ENCODE measurements at places on chromosomes 4 and X.

DNA sequence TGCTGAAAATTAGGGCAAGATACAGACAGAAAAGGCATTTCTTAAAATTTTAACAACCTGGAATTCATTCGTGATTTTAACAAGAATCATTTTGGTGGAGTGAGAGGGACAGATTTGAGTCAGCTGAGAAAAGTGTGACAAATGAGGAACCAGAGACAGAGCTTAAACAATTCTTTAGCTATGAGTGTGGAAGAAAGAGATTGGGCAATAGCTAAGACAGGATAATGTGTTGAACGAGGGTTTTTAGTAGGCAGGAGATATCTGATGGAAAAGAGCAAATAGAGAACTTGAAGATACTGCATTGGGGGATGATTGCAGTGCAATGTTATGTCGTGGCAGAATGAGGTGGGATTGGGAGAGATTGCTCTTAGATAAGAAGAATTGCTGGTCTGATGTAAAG lies 164.2 kb upstream of the SPRY1 start:
- no peak for DNase-seq

GRCh38 chr4:139453041-139453370 lies 915 bp upstream of the RAB33B start:
- no peak for DNase-seq

- DNase-seq, result no peak
Measured at GRCh38 chrX:150567645-150568319, 639 bp upstream of the MTM1 start.

DNA sequence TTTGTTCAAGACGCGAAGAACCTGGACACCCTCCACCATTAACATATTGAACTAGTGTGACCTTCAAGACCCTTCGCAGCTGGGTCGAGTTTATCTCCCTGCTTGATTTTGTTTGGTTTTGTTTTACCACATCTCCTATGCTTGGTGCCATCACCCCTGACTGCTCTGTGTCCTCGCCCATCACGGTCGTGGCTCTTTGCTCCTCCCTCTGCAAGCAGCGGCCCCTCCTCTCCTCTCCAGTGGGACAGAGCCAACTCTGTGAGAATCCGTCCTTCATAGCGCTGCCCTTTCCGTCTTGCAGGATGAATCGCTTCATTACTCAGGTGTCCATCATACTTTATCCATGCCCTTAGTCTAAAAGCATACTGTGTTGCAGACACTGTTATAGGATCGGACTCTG lies 9.1 kb upstream of the FAM149A start:
- no peak for DNase-seq

DNA sequence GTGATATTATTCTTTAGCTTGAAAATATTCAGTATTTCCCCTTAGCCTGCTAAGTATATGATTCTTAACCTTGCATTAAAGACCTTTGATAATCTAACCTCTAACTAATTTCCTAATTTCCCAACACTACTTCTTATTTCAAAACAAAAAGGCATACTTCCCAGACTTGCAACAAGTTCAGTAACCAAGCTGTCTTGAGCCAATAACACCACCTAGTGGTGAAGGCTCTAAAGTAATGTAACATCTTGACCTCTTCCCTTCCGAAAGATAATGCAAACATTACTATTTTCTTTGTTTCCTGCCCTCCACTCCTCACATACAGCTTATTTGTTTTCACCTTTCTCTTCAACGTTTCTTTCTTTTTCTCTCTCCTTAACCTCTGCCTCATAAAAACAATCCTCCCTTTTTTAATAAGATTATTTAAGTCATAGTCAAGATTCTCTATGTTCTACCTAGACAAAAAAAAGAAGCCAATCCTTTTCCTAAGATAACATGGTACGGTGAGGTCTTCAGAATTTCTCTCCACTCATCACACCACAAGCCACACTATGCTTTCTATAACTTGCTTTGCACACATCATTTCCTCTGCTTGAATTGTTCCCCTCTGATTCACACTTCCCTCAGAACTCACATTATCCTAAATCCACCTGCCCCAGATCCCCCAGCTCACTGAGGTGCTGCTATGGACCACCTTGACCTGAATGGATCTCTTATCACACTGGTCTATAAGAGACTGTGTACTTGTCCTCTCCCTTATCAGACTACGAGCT lies 3.5 kb downstream of the FAT1 start:
- no peak for DNase-seq

DNA sequence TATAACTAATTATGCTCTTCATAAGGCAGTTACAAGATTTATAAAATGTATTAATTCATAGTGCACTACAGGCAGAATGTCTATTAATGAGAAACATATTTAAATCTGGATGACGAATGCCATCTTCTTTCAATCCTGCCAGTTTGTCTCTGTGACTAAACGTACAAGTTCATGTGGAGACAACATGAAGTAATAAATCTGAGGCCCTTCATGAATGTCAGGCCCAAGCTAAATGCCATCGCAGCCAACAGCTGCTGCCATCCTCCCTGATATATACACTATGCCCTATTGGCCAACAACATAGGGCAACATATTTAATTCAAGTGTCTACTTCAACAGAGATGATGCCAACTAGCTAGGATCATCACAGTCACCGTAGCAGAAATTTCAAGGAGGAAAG lies 43.7 kb downstream of the TSPAN5 start:
- DNase-seq, result no peak

- no peak for DNase-seq
Measured at GRCh38 chrX:13101441-13102139, 57.2 kb upstream of the FAM9C start.

- DNase-seq, result no peak
Measured at GRCh38 chrX:129510331-129510730, 13.0 kb downstream of the SMARCA1 start.

- no peak for DNase-seq
Measured at GRCh38 chr4:107837317-107837716, 12.6 kb downstream of the SGMS2 start.

All from activated naive CD8-positive, alpha-beta T cell treated with anti-CD3 and anti-CD28 coated beads, Interleukin-2, amount 10 ng/mL, durations not matched to agents 7 days and 5 days (primary cell).